ENCODE measurements at places on chromosomes 3 and 15.
A peak's percentile ranks its signal among the peaks of the same experiment; 100 is the strongest.

DNA sequence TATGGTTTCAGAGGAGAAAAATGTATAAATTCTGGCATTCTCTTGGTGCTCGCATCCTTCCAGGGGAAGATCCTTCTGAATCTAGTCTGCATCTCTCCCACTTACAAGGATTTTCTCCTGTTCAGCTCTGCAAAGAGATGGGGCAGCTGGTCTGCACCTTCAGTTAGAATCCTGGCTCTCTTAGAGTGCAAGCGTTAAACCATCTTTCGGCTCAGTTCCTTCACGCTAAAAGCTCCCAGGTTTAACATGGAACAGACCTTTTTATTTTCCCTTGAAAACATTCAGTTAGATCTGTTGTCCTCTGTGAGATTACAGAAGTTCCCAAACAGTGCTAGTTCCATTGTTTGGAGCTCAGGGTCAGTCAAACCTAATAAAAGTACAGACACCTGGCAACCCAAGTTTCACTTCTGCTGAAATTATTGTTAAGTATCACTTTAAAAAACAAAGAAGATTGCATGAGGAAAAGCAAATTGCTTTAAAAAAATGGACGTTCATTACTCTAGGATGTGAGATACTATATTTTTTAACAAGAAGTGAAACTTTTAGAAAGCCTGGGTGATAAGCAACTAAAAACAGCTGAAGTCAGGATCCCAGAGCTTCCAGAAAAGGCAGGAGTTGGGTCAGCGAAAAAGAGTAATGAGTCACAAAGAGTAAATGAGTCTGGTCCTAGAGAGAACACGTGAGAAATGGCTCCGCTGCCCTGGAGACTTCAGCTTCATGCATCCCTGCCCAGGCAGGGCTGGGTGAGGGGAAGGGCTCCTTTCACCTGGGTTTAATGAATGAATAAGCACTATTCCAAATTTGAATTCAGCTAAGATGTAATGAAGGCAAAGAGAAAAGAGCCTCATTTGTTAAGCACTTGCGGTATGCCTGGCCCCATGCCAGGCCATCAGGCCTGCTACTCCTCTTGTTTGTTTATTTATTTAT, 63.3 kb downstream of the ABTB1 start:
- DNase-seq, result no peak

GRCh38 chr3:160022068-160022467, 33.4 kb downstream of the IL12A start:
- DNase-seq, result no peak

DNA sequence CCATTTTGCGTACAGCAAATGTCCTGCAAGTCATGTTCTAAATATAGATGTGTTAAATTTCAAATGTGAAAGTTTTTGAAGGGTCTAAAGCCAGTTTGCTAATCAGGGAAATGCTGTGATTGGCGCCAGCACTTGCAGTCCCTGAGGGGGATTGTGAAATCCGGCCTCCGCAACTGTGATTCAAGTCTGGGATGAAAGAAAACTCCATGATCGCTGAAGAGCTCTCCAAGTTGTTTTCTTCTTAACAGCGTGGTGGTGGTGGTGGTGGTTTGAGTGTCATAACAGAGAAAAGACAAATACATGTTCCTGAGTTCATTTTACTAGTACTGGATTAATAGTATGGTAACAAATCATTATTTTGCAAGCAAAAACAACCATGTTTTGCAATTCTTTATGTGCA, 51.8 kb downstream of the MITF start:
- DNase-seq, result no peak

GRCh38 chr3:146161663-146162002, 649 bp upstream of the PLOD2 start:
- DNase-seq, result no peak

- DNase-seq, result no peak
Observed at GRCh38 chr3:113221721-113222257, 10.4 kb downstream of the BOC start.

GRCh38 chr3:133874761-133875438, 20.8 kb downstream of the RAB6B start:
- DNase-seq, result no peak

GRCh38 chr3:188796122-188796631, 375.6 kb upstream of the TPRG1 start:
- no peak for DNase-seq

DNA sequence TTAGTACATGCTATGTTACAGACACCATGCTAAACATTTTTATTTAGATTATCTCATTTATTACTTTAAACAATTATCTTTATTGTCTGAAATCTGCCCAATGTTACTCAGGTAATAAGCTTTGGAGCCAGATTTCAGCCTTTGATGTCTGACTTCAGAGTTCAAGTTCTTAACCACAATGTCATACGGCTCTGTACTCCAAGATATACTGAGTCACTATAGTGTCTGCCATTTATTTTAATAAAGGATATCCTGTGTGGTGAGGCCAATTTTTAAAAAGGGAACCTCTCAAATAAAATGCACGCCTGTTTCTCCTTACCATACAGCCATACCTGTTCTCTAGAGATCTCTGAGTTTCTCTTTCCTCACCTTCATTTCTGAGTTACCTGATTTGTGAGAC, 193.1 kb downstream of the EPHA3 start:
- no peak for DNase-seq

- no peak for DNase-seq
Observed at GRCh38 chr3:39637807-39638206, 170.3 kb downstream of the MOBP start.

GRCh38 chr3:3875491-3875890, 76.3 kb downstream of the LRRN1 start:
- no peak for DNase-seq

- DNase-seq, result peak; percentile 32
Observed at GRCh38 chr3:40476478-40477470, at the start of gene ZNF619. Gene ZNF619, plus strand, starts transcription at chr3:40477122. Its CDS starts 858 bp downstream, at chr3:40477980.

GRCh38 chr15:69843276-69843899, 254.3 kb downstream of the TLE3 start:
- no peak for DNase-seq

GRCh38 chr3:126982126-126982470, 817 bp upstream of the PLXNA1 start:
- peak; percentile 55 for DNase-seq

DNA sequence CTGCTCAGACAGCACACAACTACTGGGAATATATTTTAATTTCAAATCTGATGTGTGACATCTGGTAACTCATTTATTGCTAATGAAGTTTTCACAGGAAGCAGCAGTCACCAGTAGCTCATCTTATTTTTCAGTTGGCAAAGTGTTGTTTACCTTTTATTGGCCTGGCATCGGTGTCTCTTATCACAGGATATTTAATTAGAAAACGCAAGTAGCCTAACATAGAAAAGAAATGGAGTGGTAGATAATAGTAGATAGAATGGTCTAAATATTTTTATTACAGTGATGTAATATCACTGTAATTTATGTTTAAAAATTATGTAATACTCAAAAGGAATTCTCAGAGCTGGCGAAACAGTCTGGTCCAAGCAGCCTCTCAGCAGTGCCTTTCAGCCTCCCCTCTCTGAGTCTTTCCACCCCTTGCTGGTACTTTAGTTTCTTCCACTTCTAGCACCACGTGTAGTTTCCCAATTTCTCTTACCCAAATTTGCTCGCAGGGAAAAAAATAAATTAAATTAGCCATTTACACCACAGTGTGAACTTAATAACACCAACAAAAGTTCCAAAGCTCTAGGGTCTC, 31.9 kb downstream of the AGTR1 start:
- DNase-seq, result no peak

- DNase-seq, result no peak
Observed at GRCh38 chr3:177606891-177607290, 409.6 kb upstream of the TBL1XR1 start.

DNA sequence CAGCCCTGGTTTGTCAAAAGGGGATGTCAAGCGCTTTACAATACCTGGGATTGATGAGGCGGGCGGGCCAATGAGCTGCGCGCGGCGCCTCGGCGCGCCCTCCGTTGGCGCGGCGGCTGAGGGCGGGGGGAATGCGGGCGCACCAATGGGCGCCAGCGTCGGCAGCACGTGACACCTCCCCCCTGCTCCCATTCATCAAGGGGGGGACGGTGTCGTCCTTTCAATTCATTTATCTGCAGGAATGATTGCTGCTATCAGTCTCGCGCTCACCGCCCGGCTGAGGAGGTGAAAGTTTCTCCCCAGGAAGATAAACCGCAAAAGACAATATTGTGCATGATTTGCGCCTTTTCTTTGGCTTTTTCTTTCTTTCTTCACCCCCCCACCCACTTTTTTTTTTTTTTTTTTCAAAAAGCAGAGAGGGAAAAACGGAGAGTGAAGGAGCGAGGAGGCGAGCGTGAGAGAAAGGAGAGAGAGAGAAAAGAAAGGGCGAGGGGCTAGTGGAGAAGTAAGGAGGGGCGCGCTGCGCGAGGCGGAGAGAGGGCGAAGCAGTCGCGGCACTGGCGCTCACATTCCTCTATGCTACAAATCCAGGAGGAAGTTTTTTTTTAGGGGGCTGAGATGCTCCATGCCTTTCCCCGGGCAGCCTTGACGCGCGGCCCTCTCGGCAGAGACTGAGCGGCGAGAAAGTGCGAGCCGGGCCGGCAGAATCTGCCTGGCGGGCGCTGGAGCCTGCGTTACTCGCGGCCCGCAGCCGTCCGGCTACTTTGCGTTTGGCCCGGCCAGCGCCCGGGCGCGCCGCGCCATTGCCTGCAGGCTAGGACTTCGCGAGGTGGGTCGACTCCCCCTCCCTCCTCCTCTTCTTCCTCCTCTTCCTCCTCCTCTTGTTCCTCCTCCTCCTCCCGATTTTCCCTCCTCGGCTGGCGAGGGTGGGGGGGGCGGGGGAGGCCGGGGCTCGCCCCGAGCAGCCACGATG, at the start of gene ZIC1:
Gene ZIC1 (plus strand): TSS at position 223 of the 973 bp plus-strand sequence. CDS start 748 bp downstream, at position 971.
- no peak for DNase-seq

- DNase-seq, result no peak
Observed at GRCh38 chr3:61066800-61067199, 184.5 kb downstream of the FHIT start.

DNA sequence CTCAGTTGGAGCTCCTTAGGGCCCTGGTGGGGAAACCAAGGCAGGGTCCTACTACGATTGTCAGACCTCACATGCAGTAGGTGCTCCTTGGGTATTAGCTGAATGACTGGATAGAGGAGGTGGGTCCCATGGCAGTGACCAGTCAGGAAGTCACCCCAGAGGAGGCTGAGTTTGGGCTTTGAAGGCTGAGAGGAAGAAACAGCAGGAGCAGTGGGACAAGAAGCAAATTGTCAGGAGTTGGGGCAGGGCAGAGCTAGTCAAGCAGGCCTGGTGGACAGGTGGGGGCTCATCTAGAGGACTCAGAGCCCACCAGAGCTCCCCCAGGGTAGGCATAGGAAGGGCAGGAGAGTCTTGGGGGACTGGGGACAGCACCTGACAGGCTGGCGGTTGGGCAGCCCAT, 3.1 kb downstream of the NBEAL2 start:
- no peak for DNase-seq

DNA sequence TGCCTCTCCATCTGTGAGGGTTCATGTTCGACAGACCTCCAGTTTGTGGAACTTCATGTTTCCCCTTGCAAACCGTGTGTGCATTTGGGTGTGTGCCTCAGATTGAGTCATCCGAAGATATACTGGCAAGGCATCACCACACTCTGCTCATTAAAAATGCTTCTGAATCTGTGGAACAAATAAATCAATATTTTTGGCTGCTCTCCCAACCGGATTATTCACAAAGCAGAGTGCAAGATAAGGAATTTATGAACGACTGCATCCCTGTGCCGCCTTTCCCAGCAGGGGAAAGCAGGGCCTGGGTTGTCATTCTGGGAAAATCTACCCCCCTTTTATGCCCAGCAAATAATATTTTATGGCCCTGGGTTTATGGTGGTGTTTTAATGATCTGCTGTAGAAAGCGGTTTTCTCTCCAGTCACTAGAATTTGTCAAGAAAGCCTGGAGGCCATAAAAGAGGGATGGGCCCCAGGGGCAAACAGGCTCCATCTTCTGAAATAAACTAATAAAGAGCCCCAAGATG, 4.2 kb upstream of the WNT5A start:
- no peak for DNase-seq

- no peak for DNase-seq
Observed at GRCh38 chr3:174767853-174768382, 91.2 kb upstream of the NAALADL2 start.

GRCh38 chr15:62026487-62027262, 33.6 kb downstream of the VPS13C start:
- no peak for DNase-seq

GRCh38 chr3:87001473-87002098, 10.6 kb upstream of the VGLL3 start:
- no peak for DNase-seq

GRCh38 chr3:60573494-60573893, 677.8 kb downstream of the FHIT start:
- DNase-seq, result no peak

GRCh38 chr15:38610748-38611147, 46.1 kb upstream of the RASGRP1 start:
- no peak for DNase-seq

DNA sequence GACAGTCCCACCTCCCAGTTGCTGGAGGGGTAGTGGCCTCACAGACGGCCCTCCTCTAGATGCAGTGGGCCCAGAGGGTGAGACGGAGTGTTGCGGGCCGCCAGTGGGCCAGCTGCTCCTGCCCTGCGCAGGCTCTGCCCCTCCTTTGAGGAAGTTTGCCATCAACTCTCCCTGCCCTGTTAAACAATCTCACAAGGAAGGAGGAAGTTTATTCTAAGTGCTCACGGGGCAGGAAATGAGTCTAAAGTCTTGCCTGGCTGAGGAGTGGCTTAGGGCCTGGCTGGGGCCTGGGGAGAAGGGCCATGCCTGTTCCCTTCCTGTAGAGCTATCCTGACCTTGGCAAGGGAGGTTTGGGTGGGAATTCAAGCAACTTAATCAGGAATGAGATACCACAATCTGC, at the start of gene FAM3D:
Gene FAM3D (minus strand): TSS at position 92 of the 400 bp plus-strand sequence. CDS start 11,211 bp downstream, outside the sequence.
- no peak for DNase-seq

GRCh38 chr3:62446337-62446940, 73.1 kb upstream of the FEZF2 start:
- no peak for DNase-seq

DNA sequence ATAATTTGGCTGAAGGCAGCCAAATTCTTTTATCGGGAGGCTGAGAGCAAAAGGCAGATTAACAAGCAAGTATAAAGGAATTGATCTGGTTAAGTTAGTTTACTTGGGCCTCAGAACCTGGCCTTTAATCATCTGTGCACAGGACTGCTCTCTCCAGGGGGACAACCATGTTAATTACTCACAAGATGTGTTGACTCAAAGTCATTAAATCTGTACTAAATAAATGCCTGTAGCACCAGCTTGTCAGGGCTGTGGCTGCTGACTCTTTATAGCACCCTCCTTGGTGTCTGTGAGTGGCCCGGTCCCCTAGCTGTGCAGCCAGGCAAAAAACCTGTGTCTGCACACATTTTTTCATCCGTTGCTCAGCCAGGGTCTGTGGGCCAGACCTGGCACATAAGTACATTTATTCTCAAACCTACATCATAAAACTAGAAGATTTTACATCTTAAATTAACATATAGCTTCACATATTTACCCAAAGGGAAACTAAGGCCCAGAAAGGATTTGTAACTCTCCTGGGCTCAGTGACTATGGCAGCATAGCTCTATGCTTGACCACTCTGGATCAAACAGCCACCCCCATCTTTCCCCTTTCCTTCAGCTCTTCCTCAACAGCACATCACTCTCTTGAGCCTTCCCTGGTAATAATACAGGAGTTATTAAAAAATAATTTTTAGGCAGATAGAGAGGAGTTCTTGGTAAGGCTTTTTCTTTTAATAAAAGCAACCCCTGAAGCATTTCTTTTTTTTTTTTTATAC, 51.4 kb downstream of the NCEH1 start:
- no peak for DNase-seq

GRCh38 chr3:142019794-142020320, 129.5 kb downstream of the TFDP2 start:
- DNase-seq, result no peak

- DNase-seq, result no peak
Observed at GRCh38 chr3:139638518-139638917, 39.3 kb downstream of the NMNAT3 start.

- no peak for DNase-seq
Observed at GRCh38 chr3:31275038-31275572, 257.6 kb upstream of the STT3B start.
